ENCODE measurements at places on chromosomes 7 and 10.
A peak's percentile ranks its signal among the peaks of the same experiment; 100 is the strongest.

DNA sequence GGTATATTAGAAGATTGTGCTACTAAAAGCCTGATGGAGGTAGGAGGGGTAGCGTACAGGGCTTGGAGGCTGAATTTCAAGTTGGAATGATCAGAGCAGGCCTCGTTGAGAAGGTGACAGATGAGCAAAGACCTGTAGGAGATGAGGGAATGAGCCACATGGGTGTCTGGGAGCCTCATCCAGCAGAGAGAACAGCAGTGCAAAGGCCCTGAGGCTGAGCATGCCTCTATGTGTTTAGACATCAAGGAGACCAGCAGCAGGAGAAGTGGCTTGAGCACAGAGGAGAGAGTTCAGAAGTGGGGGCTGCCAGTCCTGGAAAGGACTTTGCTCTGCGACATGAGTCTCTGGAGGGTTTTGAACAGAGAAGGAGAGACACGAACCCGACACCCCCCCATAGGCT is 111.7 kb downstream of the TMEM130 start:
- no peak for ATAC-seq

- ATAC-seq, result peak; percentile 75
Observed at GRCh38 chr7:12715372-12716133, 28.1 kb downstream of the ARL4A start.

DNA sequence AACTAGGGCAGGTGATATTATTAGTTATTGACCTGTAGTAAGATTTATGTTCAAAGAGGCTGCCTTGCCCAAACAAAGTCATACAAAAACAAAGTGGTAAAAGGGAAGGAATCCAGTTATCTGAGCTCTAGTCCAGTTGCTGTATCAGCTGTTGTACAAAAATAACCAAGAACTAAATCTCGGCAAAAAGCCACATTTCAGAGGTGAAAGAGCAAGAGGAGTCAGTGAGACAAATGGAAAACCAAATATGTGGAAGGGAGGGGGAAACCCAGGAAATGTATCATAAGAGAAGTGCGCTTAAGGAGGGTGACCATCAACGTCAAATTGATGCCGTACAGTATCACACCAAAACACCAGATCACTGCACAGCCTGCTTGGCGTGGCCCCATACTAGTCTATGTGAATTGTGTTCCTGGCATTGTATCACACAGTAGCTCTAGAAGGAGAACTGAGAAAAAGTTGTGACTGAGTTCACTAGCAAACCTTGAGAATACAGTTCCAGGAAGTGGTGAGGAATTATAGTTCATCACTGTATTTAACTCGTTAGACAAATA is 6.4 kb downstream of the AGBL3 start:
- ATAC-seq, result peak; percentile 95

DNA sequence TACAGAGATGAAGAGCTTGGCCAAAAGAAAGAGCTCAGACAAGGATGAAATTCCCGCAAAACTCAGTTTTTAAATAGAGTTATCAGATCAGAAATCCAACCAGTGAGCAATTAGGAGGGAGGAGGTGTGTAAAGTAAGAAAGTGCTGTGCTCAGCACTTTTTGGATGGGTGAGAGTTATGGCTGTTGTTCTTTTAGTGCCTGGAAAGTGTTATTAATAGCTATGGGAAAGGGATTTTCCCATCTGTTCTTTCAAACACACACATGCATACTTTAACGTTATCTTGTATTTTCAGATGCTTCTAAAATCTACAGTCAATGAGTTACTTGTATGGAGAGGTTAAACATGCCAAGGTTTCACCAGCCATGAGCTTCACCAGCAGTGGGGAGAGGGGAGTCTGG is 107.3 kb upstream of the TMEM72 start:
- no peak for ATAC-seq

DNA sequence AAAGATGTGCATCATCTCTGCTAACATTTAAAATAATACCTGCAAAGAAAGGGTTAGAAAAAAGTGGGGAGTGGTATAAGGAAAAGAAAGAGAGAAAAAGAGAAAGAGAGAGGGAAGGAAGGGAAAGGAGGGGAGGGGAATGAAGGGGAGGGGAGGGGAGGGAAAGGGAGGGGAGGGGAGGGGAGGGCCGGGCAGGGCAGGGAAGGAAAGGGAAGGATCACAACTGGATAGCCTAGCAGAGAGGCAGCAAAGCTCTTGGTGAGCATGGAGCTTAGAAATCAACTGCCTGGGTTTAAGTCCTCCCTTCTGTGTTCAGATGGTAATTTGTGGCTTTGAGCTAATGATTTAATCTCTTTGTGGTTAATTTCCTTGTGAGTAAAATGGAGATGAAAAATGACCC is 5.4 kb upstream of the FAM237B start:
- ATAC-seq, result no peak

DNA sequence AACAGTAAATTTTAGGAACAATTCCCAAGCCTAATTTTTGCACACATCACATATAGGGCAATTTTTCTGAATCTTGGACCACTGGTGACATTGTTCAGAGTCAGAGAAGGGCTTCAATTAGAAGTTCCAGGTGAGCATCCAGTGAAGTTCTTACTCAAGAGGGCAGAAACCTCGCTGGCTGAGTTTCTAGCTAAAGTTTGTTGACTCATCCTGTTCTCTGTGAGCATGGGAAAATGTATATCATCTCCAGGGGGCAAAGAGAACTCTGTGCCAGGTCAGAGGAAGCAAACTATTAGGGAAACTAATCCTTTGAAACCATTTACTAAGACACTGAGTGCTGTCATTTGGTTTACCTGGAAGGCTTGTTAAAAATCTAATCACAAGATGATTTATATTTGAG is 695.6 kb upstream of the IGFBP3 start:
- no peak for ATAC-seq

- ATAC-seq, result no peak
Observed at GRCh38 chr7:158275711-158276413, 311.8 kb downstream of the PTPRN2 start.

- no peak for ATAC-seq
Observed at GRCh38 chr7:38396852-38397251, 123.4 kb upstream of the TARP start.

DNA sequence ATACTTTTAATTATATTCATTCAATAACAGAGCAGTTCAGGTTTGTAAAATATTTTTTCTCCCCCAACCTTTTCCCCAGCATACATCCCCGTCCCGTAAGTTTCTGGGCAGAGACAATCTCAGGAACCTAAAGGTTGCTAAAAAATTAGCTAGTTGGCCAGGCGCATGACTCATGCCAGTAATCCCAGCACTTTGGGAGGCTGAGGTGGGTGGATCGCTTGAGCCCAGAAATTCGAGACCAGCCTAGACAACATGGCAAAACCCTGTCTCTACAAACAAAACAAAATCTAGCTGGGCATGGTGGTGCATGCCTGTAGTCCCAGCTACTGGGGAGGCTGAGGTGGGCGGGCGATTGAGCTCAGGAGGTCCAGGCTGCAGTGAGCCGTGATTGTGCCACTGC is 40.2 kb downstream of the TCF7L2 start:
- ATAC-seq, result no peak

GRCh38 chr10:70908406-70909296 is 20.3 kb upstream of the PCBD1 start:
- no peak for ATAC-seq

Measured in activated T-helper 17 cell treated with anti-CD3 and anti-CD28 coated beads, Interleukin-2, amount 50 U/mL, for 72 hours (primary cell).